ENCODE measurements at places on chromosomes 3 and 15.

GRCh38 chr3:150232992-150233451, 175.1 kb upstream of the TSC22D2 start:
- no peak for DNase-seq

GRCh38 chr15:78909160-78909695, 35.6 kb downstream of the CTSH start:
- no peak for DNase-seq

- no peak for DNase-seq
Measured at GRCh38 chr3:141326626-141327025, 41.7 kb upstream of the ZBTB38 start.

DNA sequence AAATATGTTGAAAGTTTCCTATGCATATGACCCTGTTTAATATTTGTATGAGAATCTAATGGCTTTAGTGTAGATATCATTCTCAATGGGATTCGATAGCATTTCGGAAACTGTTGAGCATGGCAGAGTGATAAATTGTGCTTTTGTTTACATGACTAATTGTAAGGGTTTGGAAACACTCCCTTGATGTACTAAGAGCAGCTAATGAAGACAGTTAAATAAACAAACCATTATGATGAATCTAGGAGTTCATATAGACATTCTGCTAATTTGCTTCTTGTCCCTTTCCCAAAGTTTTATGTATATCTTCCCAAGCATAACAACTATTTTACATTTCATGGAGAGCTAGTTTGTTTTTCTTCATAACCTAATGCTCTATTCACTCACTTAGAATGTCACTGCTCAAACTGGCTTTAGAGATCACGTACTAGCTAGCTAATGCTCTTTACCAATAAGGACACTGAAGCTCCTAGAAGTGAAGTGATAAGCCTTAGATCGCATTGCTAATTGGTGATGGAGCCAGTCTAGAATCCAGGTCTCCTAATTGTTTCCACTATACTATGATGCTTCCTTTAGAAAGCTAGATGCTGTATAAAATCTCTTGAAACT, 140.8 kb downstream of the TP63 start:
- DNase-seq: no peak

DNA sequence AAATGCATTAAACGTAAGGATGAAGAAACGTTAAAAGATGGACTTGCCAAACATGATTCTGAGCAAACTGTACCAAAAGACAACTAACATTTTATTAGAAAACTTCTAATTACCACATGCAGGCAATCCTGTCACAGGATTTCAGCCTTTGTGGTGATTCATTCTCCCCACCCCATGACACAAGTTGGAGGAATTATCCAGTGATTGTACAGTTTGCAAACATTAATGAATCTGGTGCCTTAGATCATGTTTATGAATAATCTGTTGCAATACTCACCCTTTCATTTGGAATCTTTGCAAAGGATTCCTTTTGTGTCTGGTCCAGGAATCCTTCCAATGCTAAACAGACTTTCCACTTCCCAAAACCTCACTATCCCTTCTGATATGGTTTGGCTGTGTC, 23.3 kb upstream of the ERC2 start:
- no peak for DNase-seq

- DNase-seq: no peak
Measured at GRCh38 chr15:81254916-81255290, 58.2 kb downstream of the IL16 start.

GRCh38 chr15:89542369-89542768, 32.9 kb upstream of the TICRR start:
- DNase-seq: no peak

DNA sequence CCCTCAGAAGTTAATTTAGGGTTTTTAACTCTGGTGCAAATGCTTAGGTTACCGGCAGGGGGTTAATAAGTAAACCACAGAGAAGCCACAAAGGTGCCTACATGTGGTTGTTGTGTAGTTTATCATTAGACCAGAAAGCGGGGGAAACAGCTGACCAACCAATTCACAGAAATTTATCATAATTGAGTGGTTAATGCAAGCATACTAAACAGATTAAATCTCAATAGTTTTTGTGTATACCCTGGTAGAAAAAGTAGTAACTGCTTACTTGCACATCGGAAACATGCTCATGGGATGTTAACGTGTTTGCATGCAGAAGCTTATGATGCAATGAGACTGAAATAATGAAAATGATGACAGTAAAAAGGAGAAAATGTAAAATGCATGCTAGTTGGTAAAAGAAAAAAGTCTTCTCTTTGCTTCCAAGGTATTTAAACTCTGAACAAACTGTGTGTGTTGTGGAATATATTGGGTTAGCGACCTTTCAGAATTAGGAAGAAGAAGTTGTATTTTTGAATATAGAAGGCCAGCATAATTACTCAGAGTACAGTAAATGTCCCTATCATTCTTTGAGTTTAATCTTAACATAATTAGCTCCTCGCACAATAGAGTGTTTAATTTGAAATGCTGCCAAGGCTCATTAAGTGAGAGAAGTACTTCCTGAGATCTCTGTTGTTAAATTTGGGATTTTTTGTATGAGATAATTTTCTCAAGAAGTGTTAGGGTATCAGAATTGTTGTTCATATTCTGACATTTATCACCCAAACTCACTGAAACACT, 316.2 kb downstream of the PTPRG start:
- DNase-seq: no peak

DNA sequence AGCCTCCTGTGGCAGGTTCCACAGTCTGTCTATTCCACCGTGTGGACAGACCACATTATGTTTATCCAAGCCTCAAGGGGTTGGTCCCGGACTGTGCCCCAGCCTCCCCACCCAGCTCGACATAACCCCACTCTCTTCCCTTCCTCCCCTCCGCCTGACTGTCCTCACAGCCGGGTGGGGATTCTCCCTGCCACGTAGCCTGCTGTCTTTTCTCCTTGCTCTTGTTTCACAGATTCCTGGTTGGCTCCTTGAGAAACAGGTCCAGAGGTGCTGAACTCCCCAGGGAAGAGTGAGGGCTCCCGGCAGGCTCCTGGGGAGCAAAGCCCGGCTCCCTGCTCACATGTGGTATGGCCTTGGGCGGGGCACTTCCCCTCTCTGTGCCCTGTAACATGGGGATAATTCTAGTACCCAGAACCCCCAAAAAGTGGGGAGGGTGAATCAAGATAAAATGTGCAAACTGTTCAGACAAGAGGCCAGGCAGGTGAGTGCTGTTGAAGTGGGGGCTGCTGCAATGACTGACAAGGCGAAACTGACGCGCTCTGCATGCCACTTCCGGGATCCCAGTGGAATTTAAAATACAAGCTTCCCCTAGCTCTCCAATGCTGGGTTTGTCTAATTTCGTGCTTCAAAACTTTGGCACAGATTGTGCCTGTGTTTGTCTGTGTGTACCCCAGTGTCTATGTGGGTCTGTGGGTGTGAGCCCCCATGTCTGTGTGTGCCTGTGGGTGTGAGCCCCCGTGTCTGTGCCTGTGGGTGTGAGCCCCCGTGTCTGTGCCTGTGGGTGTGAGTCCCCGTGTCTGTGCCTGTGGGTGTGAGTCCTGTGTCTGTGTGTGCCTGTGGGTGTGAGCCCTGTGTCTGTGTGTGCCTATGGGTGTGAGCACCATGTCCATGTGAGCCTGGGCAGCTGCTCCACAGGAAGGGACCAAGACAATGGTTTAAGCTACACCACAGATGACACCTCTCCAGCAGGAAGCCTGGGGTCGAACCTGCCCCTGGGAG, 160.6 kb upstream of the IQSEC1 start:
- DNase-seq: no peak

- no peak for DNase-seq
Measured at GRCh38 chr3:78873641-78874040, 894.2 kb downstream of the ROBO1 start.

- no peak for DNase-seq
Measured at GRCh38 chr3:159038405-159038804, 236.6 kb downstream of the MFSD1 start.

DNA sequence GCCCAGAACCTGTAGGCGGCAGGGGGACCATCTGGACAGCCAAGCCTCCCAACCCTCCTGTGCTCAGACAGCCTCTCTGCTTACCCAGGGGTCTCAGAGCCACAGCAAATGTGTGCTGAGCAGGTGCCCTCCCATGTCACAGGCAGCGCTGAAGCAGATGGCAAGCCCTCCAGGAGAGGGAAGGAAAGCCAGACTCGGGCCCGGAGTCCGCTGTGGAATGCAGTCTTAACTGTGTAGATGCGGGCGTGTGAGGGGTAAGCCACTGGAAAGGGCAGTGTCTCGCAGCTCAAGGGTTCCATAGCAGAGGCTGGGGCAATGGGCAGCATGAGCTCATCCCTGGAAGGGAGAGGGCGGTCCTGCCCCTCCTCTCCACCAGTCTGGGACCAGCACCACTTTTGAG, 45.6 kb downstream of the UMPS start:
- no peak for DNase-seq

- no peak for DNase-seq
Measured at GRCh38 chr15:79965846-79966630, 5.0 kb downstream of the BCL2A1 start.

- no peak for DNase-seq
Measured at GRCh38 chr15:57692709-57693108, 13.8 kb upstream of the POLR2M start.

GRCh38 chr15:48866141-48866563, 11.8 kb upstream of the EID1 start:
- DNase-seq: no peak

DNA sequence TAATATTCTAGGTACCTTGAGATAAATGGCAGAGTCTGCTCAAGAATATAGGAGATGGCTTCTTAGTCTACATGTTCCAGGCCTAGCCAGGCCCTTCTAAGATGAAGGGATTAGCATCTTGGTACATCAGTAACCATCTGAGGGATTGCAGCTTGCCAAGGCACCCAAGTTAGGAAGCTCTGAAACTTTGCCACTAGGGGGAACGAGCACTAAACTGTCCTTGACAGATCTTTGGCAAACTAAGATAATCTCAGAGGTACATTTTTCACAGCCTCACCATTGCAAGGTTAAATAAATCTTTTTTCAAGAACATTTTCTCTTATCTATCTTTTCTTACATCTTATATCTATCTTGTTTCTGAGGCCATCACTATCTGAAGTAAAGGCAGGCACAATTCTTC, 351.2 kb downstream of the RAP2B start:
- no peak for DNase-seq

GRCh38 chr15:80163217-80163616, 10.4 kb downstream of the FAH start:
- no peak for DNase-seq

DNA sequence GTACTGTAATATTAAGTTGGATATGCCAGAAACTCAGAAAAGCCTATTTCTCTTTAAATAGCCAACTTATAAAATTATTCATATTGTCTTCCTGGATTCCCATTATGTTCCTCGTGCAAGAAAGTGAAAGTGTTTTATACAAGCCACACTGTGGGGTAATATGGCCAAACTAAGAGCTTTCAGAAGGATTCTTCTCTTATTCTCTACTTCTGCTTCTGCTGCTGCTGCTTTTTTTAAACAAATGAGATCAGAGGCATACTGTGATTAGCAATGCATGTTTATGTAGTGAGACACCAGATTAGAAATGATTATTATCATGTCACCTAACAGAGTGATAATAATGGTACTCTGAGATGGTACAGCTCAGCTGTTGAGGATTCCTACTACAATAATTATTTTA, 1026.5 kb upstream of the CFAP20DC start:
- DNase-seq: no peak

DNA sequence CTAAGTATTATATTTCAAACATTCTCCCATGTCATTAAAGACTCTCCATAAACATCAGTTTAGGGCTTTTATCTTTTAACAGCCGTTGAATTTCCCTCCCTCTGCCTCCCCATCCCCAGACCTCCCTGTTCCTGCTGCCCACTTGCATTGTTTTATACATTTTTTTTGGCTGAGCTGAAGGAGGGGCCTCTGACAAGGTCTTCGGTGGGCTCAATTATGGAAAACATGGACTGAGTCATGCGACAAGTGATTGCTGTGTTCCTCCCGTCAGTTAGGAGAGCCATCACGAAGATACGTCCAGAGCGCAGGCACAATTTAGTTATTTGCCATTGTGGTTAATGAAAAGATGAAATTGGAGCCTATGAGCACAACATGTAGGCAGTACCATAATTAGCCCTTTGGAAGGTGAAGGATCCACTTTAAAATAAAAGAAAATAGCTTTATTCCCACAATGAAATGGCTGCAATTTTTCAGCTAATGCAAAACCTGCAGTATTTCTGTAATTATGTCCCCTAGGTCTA, 12.0 kb upstream of the NMNAT3 start:
- DNase-seq: no peak

DNA sequence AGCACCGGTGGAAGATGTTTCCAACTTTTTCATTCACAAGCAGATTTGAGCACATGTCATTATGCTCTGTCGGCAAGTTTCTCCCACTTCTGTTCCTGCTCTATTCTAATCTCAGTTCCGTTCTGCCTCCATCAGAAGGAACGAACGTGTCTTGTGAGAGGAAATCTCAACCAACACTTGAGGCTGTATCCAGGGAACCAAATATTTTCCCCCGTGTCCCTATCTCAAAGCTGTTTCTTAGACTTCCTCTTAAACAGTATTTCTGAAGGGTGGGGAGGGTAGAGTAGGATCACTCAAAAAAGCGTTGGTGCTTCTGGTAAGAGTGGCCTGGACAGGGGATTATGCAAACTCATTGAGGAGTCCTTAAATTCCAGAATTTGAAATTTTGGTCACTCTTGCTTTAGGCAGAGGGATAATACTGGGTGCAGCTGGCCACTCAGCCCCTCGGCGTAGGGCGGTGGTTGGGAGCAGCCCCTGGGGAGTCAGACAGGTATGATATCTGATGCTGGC, 54.9 kb downstream of the FRMD4B start:
- no peak for DNase-seq

DNA sequence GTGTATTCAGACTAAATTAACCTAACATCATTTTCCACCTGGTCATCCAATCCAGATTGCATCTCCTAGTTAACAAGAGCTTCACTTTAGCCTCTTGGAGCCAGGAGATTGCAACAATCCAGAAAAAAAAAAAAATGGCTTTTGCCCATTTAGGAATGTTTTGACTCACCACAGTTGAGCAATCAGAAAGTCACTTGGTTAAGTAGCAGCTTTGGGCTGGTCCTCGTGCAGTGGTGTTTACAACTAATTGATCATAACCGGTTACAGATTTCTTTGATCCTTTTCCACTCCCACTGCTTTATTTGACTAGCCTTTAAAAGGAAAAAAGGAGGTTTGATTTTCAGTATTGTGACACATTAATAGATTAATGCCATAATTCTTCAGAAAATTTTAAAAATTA, 688.8 kb upstream of the CCDC54 start:
- DNase-seq: no peak

- no peak for DNase-seq
Measured at GRCh38 chr3:113954091-113954685, 6.4 kb downstream of the ZDHHC23 start.

- DNase-seq: no peak
Measured at GRCh38 chr3:43581343-43581742, 40.5 kb downstream of the ANO10 start.

DNA sequence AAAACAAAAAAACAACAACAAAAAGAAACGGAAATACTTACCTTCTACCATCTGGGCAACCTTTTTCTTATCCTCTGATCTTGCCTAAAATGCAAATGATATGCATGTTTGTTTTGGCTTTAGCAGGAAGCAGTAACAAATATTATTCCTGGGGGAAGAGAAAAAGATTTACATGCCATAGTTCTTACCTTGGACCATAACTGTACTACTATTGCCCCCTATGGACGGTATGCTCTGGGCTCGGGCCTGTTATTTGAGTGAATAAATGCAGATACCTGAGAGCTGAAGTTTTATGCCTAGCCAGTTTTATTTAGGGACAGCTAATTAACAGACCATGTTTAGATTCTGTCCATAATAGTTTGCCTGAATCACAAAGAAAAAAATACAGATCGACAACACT, 12.6 kb upstream of the STARD5 start:
- DNase-seq: peak; percentile 18

GRCh38 chr15:85854345-85855097, 59.8 kb upstream of the KLHL25 start:
- DNase-seq: peak; percentile 11

GRCh38 chr3:116265976-116266584, 179.2 kb downstream of the LSAMP start:
- no peak for DNase-seq

All from effector memory CD4-positive, alpha-beta T cell (primary cell).